ENCODE measurements at places on chromosomes 6 and 20.

DNA sequence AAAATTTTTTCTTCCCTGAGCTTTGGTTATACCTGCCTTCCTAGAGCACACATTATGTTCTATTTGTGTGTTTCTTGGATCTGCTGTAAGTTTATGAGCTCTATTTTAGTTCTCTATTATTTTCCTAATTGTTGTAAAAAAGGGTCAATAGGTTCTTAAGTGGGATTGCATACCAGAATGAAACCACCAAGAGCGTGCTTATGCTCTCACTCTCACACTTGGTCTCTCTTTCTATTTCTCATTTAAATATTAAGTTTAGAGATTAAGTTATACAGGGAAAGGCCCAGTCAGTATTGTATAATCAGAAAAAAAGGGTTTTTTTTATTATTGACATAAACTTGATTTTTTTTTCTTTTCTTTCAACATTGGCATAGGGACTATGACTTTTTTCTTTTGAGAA lies 96.8 kb downstream of the RIMS1 start:
- DNase-seq, result no peak

GRCh38 chr6:80338201-80338836 lies 231.8 kb downstream of the BCKDHB start:
- DNase-seq, result peak; percentile 23

- DNase-seq, result no peak
Observed at GRCh38 chr6:47247227-47247797, 62.4 kb downstream of the TNFRSF21 start.

GRCh38 chr6:146879406-146880117 lies 280.8 kb downstream of the ADGB start:
- DNase-seq, result no peak

DNA sequence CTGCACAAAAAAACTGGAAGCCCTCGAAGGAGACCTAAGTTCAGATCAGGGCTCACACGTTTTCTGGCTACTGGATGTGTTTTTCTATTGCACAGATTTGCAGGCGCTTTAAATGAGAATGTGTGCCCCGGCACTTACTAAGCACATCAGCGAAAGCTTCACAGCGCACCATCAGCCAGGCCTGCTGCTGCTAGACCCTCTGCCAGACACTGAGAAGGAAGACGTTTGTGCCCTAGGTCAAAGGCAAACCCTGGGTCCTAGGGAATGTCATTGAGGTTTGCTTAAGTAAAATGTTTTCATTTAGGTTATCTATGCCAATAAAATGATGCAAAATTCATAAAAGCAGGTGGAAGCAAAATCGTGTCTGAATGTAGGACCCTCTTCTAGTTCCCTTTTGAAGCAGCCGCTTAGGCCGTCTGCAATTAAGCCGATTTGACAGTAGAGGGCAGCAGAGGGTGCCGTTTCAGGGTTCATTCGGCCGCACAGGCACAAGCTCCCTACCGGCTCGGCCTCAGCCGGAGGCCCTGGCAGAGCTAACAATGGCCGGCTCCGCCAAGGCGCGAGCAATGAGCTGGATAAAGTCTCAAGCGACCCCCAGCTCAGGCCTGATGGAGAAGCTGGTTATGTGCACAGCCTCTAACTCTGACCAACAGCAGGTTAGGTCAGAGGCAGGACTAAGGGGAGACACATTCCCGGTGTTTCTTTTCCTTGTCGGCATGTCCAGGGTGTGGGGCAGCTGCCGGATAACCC lies 107.2 kb upstream of the FOXA2 start:
- DNase-seq, result peak; percentile 16

- DNase-seq, result no peak
Observed at GRCh38 chr6:62613928-62614327, 327.9 kb upstream of the KHDRBS2 start.

DNA sequence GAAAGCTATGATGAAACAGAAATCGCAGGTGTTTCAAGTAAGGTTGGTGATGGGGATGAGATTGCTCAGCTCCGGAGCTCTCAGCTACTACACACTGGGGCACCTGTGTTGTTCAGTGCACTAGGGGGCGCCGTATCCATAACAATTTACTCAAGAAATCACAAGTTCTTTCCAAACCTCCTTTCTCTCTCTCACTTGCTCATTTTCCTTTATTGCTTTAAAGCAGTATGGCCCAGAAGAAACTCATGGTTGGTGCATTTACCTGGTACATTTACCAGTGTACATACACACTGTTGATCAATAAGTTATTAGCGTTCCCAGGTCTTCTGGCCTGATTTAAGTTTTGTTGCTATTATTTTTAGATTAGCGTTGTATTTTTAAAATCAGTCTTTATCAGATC lies 235.2 kb upstream of the TAB2 start:
- DNase-seq, result peak; percentile 58

DNA sequence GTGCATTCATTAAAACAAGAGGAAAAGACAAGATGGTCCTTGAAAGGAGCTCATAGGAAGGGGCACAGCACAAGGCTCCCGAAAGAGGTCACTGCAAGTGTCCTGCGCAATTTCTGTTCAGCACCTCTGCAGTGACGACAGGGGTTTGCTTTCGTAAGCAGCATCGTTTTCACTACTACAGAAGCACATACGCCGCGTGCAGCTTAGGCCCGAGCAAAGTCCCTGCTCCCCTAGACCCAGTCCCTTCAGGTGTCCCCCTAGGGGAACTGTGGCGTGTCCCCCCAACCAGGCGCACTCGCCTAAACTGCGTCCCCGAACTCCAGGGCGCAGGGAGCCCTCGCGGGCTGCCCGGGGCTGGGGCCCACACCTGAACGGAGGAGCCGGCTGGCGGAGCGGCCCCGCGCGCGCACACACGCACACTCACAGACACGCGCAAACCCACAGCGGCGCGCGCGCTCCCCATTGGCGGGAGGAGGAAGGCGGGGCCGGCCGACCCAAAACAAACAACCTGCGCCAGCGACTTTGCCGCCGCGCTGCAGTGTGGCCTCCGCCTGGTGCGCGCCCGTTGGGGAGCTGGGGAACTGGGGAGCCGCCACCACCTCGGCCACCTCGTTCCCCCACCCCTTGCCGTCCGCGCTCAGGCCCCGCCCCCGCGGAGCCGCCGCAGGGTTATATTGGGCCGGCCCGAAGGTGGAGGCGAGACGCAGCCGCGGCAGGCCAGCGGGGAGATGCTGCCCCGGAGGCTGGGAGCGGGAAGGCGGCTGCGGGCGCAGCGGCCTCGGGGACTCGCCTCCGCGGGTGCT lies at the start of gene FOXQ1:
Gene FOXQ1, plus strand, starts transcription at position 699 of the 803 bp plus-strand sequence. CDS start 607 bp downstream, outside the sequence.
- no peak for DNase-seq

DNA sequence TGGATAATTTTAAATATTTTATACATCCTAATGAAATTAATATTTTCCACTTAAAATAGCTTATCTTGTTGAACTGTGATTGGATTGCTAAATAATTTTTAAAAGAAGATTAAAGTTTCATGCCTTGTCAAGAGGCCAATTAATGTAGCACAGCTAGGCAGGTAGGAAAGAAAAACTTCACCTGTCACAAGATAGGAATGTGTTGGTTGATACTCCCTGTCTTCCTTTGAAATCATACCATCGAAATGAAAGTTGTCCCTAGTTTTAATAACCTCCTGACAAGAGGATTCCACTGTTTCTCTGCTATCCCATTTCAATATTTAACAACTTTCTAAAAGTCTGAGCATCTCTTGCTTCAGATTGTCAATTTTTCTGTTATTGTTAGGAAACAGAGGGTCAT lies 80.8 kb downstream of the BMP6 start:
- no peak for DNase-seq

DNA sequence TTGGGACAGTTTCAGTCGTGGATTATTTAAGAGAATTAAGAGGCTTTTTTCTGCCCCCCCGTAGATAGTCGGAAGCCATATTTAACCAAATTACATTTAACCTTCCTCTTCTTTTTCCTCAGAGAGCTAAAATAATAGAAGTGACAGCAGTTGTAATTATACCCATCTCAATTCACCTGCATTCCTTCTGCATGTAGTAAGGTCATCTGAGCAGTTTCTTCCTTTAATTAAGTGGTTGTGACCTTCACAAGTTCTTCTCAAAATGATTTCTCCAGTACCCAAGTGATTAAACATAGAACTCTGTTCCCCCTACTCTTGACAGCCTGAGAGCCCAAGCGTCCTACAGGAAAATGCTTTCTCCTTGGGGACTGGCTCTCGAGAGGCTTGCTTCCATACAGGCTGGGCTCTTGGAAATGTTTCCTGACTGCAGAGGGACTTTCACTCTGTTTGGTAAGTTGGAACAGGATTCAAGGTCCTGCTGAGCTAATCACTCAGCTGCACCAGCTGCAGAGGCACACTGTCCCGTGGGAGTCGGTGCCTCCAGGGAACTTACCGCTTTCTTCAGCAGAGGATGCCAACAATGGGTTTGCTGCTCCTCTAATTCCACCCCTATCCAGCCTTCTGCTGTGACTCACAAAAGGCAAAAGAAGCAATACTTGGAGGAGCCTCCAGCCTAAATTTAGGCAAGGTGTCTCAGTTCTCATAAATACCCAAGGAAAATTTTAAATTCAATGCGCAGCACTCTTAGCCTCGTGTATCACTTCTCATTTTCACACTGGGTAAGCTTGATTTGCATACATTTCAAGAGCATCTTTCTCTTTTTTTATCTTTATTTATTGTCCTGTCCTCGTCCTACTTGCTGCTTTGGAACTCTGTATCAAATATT lies 414.9 kb downstream of the KIF16B start:
- no peak for DNase-seq

GRCh38 chr6:135906972-135907465 lies 55.5 kb downstream of the PDE7B start:
- DNase-seq, result no peak

- DNase-seq, result no peak
Observed at GRCh38 chr6:168080393-168081077, 1.5 kb upstream of the FRMD1 start.

GRCh38 chr6:131368198-131368911 lies 204.7 kb upstream of the ARG1 start:
- DNase-seq, result no peak

GRCh38 chr6:157194643-157195042 lies 128.7 kb downstream of the TMEM242 start:
- no peak for DNase-seq

- DNase-seq, result no peak
Observed at GRCh38 chr20:2152317-2152716, 50.7 kb downstream of the STK35 start.

DNA sequence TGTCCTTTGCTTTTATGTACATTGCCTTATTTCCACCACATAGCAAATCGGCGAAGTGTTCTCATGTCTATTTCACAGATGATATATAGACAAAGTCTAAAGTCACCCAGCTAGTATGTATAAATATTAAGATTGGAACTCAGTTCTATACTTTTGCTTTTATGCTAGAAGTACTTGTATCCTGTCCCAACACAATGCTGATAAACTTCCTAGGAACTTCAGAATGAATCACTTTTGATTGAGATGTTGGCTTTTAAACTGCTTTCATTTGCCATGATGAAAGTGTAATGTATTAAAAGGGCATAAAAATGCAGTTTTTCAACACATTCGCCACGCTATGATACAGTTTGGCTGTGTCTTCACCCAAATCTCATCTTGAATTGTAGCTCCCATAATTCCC lies 50.8 kb downstream of the GCLC start:
- DNase-seq, result no peak

DNA sequence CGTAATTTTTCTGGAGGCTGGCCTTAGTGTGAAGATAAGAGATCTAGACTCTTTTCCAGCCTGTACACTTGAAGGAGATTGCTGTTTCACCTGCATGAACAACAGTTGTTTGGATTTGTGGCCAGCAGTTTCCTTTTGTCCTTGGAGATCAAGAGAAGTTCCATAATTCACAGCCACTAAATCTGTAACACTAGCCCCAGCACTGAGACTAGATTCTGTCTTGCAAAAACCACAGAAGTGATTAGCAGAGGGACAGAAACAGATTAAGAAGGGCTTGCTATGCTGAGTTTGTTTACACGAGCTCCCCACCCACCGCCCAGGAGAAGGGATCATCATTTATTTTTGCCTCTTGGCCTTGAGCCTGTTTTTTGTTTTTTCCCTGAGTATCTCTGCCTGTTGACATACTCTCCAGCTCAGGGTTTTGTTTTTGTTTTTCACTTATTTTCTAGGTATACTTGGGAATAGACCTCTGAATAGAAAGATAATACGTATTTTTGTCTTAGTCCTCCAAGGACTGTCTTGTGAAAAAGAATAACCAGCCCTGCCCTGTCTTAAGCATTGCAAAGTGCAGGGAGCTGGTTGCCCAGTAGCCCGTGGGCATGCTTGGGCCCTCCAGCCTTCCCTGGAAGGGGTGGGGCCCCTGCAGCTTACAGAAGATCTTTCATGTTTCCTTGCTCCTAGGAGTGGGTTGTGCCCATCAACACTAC lies 93.1 kb upstream of the SOX4 start:
- DNase-seq, result no peak

GRCh38 chr20:41221614-41222218 lies 84.4 kb downstream of the PLCG1 start:
- DNase-seq, result no peak

- DNase-seq, result no peak
Observed at GRCh38 chr6:149468179-149468578, 16.6 kb downstream of the ZC3H12D start.

DNA sequence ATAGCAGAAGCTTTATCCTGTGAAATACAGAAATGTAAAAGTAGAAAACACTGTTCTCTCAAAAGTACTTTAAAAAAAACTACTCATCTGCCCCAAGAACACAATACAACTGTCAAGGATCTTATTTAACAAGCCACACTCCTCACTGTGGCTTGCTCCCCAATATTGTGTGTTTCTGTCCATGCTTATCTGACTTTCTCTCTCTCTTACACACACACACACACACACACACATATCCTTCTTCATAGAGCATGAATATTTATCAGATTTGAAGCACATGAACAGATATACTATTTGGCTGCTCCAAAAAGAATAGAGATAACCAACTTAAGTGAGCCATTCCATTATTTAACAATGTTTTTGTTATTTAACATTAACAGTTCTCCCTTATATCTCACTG lies 3.6 kb upstream of the PHIP start:
- DNase-seq, result no peak

GRCh38 chr6:37257320-37257633 lies 295 bp upstream of the TBC1D22B start:
- DNase-seq, result no peak

- no peak for DNase-seq
Observed at GRCh38 chr6:150712505-150713252, 113.0 kb downstream of the PLEKHG1 start.

DNA sequence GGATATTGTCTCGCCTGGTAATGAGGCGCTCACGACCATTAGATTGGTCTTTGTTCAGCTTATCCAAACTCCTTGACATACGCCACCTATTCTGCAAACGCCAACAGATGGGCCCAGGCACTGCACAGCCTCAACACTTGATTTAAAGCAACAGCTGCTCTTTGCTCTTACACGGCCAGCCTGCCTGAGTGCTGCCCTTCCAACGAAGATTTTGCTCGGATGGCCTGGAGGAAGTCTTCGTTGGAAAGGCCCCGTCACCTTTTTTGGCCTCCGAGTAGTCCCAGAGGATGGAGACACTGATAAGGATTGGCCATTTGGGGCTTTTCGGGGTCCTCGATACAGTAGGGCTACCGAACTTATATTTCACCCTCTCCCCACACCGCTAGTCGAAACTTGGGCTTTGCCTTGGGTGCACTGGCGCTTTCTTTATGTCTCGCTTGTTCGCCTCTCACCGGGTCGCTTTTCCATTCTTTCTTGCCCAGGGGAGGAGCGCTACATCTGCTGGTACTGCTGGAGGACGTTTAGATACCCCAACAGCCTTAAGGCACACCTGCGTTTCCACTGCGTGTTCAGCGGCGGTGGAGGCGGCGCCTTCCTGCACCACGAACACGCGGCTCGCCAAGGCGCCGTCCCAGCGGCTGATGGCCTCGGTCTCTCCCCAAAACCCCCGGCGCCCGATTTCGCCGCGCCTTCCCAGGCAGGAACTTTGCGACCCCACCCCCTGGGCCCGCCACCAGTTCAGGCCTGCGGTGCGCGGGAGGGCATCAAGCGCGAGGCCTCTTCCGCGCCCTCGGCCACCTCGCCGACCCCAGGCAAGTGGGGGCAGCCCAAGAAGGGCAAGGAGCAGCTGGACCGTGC lies 6.1 kb downstream of the PRDM13 start:
- DNase-seq, result no peak

Measured in T-helper 17 cell (primary cell).